ENCODE measurements at places on chromosomes 12 and 14. TPM values are rescaled to one million over a fixed set of nuclear protein-coding genes. Genes with fewer than 3 reads are reported as not detected.

SLC39A5 gene
- total RNA-seq, result 1.4 TPM

OR4N2 gene
- total RNA-seq, result not detected

DNA sequence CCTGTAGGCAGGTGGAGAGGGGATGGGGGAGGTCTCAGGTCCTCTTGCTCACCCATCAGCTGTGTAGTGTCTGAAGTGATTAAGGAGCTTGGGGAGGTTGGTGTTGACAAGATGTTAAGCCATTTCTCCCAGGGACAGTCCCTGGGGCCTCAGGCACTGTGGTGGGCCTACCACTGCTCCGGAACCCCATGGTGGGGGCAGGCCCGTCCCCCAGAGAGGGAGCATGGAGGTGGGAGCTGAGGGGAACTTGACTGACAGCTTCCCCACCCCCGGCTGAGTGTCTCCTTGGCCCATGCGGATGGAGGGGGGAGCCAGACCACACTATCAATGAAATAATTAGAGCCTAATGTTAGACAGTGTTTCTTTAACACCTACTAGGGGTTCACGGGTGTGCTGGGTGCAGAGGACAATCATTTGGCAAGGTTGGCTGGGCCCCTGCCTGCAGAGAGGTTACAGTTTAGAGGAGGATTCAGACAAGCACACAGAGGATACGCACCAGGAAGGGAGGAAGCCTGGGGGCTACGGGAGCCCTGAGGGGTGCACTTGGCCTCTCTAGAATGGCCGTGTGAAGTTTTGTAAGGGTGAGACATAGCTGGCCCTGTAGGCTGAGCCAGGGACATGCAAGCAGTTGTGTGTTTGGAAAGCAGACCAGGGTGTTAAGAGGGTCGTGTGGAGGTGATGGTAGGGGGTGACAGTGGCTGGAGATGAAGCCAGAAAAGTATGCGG is 19.3 kb upstream of the KRT80 start:
- H3K4me1 ChIP-seq, result no peaks in the 10 kb centered on the region
- H3K4me3 ChIP-seq, result no peak overlapping the region
- H3K27me3 ChIP-seq, result peaks cover 27% of the 10 kb centered on the region
- DNase-seq, result peak; percentile 21
- no peak overlapping the region for H3K27ac ChIP-seq

- no peak overlapping the region for H3K4me3 ChIP-seq
- H3K27ac ChIP-seq, result no peak overlapping the region
- peaks cover 8% of the 10 kb centered on the region for H3K36me3 ChIP-seq
- peaks cover 14% of the 10 kb centered on the region for H3K4me1 ChIP-seq
- H3K27me3 ChIP-seq, result no peaks in the 10 kb centered on the region
Observed at GRCh38 chr12:98606359-98606988, 13.0 kb downstream of the SLC25A3 start.

GRCh38 chr12:46472144-46472705 is 99.7 kb upstream of the SLC38A2 start:
- H3K27me3 ChIP-seq, result no peaks in the 10 kb centered on the region
- H3K36me3 ChIP-seq, result peaks cover 17% of the 10 kb centered on the region
- no peak for DNase-seq
- no peak overlapping the region for H3K27ac ChIP-seq
- H3K4me3 ChIP-seq, result no peak overlapping the region

DNA sequence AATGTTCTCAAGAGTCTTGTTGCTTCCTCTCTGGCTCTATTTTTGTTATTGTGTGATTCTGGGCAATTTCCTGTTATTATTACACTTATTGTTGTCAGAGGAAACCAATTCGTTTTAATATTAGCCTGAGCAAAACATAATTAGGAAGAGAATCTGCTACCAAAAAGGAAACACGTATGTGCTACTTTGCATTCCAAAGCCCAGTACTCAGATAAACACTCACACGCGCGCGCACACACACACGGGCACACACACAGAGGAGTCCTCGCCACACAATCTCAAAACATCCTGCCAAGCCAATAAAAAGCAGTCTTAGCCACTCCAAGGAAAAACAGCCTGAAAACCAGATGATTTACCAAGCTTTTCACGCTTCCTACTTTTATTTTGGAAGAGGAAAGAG is 400.7 kb downstream of the NUAK1 start:
- no peak for DNase-seq
- no peak overlapping the region for H3K4me3 ChIP-seq
- H3K27ac ChIP-seq, result no peak overlapping the region
- H3K27me3 ChIP-seq, result no peaks in the 10 kb centered on the region
- no peaks in the 10 kb centered on the region for H3K4me1 ChIP-seq
- H3K36me3 ChIP-seq, result no peaks in the 10 kb centered on the region
